ENCODE measurements at places on chromosomes 3 and 15.

- DNase-seq, result no peak
Observed at GRCh38 chr15:35979608-35980007, 433.6 kb upstream of the DPH6 start.

- peak; percentile 74 for DNase-seq
Observed at GRCh38 chr15:82530606-82531379, 9.5 kb downstream of the RPS17 start.

- no peak for DNase-seq
Observed at GRCh38 chr3:117400303-117400702, 690.7 kb downstream of the TUSC7 start.

- no peak for DNase-seq
Observed at GRCh38 chr3:158970006-158970405, 168.2 kb downstream of the MFSD1 start.

GRCh38 chr3:134008630-134009156 lies 21.0 kb downstream of the SLCO2A1 start:
- DNase-seq, result peak; percentile 99

GRCh38 chr3:30688776-30689641 lies 82.6 kb downstream of the TGFBR2 start:
- peak; percentile 49 for DNase-seq

GRCh38 chr15:51049081-51049480 lies 45.6 kb downstream of the TNFAIP8L3 start:
- no peak for DNase-seq

- no peak for DNase-seq
Observed at GRCh38 chr3:32355751-32356291, 35.8 kb upstream of the CMTM7 start.

- peak; percentile 17 for DNase-seq
Observed at GRCh38 chr3:40179016-40179415, 130.5 kb upstream of the EIF1B start.

GRCh38 chr15:90031231-90031791 lies 30.2 kb downstream of the ZNF710 start:
- no peak for DNase-seq

DNA sequence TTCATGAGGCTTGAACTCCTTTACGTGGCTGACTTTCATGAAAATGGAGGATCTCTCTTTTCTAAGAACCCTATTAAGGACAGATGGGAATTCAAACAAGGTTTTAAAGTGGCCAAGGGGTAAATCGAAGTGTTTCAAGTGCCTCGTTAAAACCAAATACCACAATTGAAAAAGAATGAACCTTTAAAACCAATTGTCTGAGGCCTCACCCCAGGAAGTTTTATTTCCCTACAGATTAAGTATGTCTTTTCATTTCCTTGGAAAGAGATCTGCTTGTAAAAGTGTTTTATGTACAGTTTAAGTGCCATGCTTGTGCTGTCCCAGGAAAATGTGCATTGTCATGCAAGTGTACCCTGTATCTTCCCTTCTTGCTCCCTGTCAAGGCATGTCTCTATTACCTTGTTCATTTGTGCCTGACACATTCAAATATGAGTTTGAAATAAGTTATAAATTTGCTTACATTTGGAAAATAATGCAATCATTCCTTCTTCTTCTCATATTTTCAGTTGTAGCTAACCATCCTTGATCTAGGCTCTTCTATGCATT lies 138.7 kb downstream of the ZPLD1 start:
- no peak for DNase-seq

DNA sequence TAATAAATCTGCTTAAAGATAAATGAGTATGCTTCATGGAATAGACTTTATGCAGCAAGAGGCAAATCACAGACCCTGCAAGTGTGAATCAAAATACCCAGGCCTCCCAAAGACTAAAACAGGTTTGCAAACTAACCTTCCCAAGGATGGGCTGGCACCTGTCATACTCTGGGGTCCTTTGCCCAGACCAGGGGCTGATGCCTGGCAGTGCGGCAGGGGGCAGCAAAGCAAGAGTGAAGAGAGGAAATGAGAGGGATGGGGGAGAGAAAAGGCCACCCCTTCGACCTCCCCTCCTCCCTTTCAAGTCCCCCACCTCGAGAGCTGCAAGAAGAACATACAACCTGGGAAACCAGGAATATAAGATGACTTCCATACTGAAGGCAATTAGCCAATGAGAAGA lies 31.8 kb downstream of the XXYLT1 start:
- no peak for DNase-seq

DNA sequence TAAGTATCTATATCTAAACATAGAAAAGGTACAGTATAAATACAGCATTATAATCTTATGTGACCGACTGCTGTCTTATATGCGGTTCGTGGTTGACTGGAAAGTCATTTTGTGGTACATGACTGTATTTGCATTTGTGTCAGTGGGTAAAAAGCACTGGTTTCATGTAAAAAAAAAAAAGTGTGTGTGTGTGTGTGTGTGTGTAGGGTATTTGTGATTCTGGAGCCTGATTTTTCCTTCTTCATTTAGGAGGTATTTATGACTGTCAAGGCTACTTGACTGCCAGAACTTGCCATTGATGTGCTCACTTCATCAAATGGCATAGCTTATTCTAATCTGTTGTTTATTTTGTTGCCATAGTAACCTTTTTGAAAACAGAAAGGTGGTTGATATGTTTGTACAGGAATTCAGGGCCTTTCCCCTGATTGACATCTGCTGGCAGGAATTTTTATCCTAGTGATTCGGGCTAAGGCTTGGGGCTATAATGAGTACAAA lies 63.2 kb downstream of the AKAP13 start:
- DNase-seq, result peak; percentile 67

- DNase-seq, result no peak
Observed at GRCh38 chr15:23422099-23422945, 24.7 kb downstream of the GOLGA6L2 start.

Data from RCC 7860 (cell line).